Inflammatory macrophage treated with lipopolysaccharide for 4 hours (primary cell): ENCODE measurements at places on chromosomes 5 and 9.

DNA sequence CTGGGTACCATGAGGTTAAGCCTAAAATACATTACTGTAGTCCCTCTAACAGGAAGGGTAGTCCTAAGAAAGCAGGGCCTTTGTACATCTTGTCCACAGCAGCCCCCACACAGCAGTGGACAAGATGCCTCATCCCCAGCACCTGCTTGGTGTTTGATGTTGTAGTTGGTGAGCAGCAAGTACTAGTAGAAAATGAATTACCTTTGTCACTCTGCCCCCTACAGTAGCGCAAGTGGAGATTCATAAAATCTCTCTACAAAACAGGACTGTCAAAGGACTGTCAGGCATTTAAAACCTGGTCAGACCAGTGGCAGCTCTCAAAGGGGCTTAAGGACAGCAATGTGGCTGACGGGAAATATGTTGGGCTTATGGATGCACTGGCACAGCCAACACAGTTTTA, 122.5 kb downstream of the TMEM174 start:
- no peak for DNase-seq

DNA sequence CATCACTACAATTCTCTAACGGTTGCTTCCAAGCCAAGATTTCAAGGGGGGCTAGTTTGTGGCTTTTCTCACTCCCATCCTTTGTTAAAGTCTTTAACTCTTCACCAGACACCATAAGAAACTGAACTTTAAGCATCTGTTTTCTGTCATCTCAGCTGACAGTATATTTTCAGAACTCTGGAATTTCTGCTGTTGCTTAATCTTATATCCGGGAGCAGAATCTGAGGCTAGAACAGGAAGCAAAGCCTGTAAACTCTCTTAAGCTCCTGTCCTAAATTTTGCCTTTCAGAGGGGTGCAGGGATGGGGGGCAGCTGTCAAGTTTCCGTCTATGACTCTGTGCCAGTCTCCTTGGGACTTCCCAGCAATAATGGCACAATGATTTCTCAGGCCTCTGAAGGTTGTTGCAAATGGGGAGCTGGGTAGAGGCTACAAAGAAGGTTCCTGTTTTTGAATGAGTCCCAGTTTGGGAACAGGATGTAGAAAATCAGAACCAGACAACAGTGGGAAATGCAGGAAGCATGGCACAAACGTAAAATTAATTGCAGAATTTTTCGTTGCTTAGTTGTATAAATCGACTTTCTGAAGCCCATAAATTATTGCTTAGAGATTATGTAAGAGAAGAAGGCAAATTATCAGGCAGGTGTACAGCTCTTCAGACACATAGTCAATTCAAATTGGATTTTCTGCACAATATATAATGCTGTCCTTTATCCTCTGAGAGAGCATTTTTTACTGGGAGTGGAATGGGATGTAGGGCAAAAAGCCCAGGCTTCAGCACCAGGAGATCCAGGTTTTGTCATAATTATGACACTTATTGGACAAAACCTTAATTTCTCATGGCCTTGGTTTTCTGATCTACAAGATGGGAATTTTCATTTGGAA, 430.9 kb downstream of the DMAC1 start:
- DNase-seq, result peak; percentile 87

- DNase-seq, result no peak
These were observed 43.4 kb upstream of the FUBP3 start for GRCh38 chr9:130535818-130536521.

DNA sequence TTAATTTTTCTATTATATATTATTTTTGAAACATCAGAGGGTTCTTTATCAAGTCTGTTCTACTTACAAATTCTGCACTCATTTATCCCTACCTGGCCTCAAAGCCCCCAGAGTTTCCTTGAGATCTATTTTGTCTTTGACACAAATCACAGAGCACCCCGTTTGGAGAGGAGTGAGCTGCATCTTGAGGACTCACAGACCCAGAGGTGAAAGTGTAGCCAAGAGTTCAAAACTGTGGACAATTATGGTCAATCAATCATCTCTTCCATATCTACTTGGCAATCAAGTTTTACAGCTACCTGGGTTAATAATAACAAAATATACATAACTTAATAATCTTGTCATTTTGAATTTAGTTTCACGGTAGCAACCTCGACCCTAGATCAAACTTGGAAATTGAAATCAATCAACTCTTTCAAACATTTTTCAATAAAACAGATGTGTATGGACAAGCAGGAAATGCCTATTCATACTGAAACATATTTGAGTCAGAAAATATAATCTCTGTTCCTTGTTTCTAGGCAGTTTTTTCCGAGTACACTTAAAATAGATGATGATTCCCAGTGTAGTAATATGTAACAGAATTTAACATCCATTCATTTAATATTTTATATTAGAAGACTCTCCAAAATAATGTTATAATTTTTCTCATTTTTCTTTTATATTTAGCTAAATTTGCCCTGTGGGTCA, 13.7 kb upstream of the SYK start:
- DNase-seq, result peak; percentile 63

- DNase-seq, result no peak
These were observed 630.6 kb upstream of the SEMA6A start for GRCh38 chr5:117204926-117205869.

DNA sequence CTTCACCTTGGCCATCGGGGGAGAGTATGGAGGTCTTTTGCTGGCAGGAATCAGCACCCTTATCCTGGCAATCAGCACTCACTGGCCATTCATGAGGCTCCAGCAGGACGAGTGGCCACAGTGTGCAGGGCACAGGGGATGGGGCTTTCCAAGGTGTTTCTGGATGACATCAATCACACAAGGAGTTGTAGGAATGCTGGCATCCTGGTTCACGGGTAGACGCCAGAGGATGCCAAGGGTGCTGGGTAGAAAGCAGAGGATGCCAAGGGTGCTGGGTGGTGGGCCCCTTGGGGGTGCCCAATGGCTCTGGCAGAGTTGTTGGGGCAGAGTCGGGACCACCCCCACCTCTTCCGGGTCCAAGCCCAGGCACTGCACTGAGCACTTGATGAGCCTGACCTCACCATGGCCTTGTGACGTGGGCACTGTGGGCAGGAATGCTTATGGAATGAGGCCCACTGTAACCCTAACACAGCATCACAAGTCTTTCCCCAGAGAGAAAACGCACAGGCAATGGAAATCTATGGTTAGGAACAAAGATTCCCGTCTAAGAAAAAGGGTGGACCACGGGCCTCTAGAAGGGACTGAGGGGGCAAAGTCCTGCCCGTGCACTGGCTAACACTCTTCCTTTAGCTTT, 29.1 kb downstream of the CEL start:
- DNase-seq, result no peak

DNA sequence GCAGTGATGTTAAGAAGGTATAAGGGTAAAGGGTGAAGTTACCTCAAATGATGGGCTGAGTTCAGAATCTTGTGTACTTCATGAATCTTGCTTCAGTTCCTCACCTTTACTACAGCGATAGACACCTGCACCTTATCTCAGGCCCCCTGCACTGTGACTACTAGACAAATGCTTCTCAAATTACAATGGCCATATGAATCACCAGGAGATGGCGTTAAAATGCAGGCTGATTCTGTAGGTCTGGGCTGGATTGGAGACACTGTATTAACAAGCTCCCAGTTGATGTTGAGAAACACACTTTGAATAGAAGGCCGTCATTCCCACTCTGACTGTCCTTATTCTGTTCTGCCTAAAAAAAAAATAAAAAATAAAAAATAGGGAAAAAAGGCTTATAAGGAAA, 29.8 kb downstream of the TARS1 start:
- DNase-seq, result no peak

- DNase-seq, result peak; percentile 61
These were observed 14.0 kb upstream of the JAK2 start for GRCh38 chr9:4970970-4971641.

GRCh38 chr5:148747536-148747906, 78.9 kb upstream of the ADRB2 start:
- DNase-seq, result no peak

DNA sequence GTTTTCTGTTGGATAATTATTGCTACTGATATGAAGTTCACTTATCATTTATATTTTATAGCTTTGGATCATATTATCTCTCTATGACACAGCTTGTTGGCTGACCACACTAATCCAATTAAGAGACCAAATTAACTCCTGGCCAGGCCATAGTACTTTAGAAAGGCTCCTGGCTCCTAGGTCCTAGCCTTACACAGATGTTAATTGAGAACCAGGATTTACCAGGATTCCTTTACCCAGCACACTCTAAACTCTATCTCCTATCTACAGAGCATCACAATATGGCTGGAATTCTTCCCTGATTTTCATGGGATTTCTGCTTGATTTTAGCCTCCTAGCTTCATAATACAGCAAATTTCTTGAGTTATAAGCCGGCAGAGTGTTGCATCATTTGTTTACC, 80.3 kb downstream of the SLCO6A1 start:
- no peak for DNase-seq

DNA sequence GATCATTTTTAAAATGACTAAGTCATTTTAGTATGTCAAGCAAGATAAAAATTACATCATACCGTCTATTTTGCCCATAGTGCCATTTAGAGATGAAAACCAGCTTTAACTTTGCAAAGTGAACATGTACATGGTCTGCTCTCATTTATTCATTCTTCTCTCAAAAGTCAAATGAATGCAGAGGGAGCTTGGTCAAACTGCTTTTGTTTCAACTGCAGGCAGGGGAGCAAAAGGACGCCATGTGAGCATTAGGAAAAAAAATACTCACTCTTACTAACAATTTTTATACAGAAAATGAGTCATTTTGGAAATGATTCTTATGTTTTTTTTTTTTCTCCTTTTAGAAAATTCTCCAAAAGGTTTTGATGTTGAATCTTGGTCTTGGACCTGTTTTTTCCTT, 15.7 kb downstream of the SCGB3A1 start:
- no peak for DNase-seq
